ENCODE measurements at places on chromosomes 2 and 18.
A peak's percentile ranks its signal among the peaks of the same experiment; 100 is the strongest.

DNA sequence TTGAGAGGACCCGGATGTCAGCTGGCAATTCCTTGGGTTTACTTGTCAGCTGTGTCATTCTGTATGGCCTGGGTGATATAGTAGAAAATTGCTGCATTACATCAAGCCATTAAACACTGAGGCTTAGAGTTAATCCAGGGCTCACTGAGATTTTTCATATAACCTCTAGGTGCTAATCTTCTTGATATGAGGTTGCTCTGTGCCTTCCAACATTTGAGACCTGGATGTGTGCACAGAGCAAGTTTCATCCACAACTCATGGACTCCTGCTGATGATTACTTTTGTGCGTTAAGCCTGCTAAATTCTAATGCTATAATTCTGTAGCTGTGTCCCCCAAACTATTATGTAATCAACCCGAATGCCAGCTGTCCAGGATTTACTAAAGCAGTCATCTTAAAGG is 178.4 kb upstream of the CDH20 start:
- DNase-seq: no peak

GRCh38 chr18:49841236-49842217 is 28.2 kb upstream of the ACAA2 start:
- no peak for DNase-seq

GRCh38 chr2:16537347-16537746 is 128.3 kb downstream of the CYRIA start:
- DNase-seq: peak; percentile 50

GRCh38 chr2:66461001-66461663 is 26.2 kb downstream of the MEIS1 start:
- DNase-seq: no peak

- DNase-seq: no peak
Observed at GRCh38 chr2:52539026-52539970, 1228.3 kb upstream of the CHAC2 start.

- no peak for DNase-seq
Observed at GRCh38 chr2:31476511-31477180, 62.1 kb upstream of the XDH start.
